ENCODE measurements at places on chromosomes 5 and 9. TPM values are rescaled to one million over a fixed set of nuclear protein-coding genes. Genes with fewer than 3 reads are reported as not detected.

GRCh38 chr9:95224376-95225019 lies 93.0 kb downstream of the FANCC start:
- DNase-seq: no peak

- DNase-seq: no peak
Measured at GRCh38 chr5:145830594-145830993, 4.5 kb downstream of the PRELID2 start.

GRCh38 chr5:42586625-42587024 lies 163.4 kb downstream of the GHR start:
- DNase-seq: no peak

DNA sequence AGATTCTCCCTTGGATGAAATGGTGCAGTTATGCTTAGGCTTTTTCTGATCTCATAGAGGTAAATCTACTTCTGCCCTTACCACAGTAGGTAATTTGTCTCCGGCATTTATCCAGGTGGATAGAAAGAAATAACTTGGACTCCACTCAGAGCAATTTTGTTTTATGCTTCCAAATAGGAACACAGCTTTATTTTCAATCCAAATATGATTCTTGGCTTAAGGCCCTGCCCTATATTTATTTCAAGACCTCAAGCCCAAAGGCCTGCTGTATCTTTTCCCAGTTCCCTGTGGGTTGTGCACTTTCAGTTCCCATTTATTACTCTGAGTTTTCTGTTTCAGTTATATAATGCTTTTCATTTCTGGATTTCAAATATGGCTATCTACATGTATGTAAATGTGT lies 274.2 kb upstream of the SMC2 start:
- no peak for DNase-seq

DNA sequence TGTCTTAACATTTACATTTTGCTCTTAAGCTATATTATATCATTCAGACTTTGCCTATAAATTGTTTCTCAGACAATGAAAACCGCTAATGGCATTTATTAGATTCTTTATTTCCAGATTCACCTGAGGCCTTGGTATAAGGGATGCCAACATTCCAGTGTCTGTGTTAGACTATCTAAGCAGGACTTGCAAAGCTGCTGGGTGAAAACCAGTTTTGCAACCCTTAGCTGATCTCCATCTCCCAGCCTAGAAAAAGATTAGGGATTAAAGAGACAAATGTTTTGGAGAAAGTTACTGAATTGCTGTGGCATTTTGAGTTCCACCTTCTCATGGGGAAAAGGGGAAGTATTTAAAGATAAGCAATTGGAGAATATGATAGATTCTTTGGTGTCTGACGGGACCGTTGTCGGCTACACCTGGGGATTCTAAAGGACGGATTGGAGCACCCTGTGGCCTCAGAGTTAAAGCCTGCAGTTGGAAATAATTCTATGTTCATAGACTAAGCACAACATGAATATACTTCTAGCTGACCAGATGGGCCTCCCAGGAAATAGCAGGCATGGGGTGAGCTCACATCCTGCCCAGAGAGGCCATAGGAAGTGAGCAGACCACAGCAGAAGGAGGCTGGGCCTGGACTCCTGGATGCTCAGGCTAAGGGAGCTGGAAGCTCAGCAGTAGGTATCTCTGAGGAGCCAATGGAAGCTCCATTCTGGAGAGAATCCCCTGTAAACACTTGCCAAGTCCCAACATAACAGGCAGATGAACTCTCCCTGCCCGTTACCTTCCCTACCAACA lies 21.8 kb downstream of the ENTREP1 start:
- DNase-seq: no peak

DNA sequence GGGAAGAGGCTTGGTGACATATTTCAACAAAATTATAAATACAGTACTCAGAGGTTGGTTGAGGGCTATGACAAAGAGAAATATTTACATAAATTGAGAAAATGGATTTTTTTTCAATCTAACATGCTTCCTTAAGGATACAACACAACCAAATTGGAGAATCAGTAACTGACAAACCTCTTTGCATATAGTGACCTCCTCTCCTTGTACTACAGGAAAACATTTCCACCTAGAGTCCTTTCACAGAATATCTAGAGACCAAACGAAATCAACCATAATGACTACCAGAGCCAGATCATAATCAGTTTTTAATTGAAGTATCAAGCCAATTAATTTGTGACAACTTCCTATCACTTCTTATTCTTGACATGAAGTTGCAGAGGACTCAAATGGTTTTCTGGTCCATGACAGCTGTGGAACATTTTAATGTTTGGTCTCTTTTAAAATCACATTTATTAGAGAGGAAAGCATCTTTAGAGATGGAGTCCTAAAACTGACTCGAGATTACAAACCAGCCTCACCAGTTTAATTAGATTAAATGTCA lies 1636.5 kb upstream of the C9orf72 start:
- peak; percentile 67 for DNase-seq

- DNase-seq: no peak
Measured at GRCh38 chr5:168740811-168741213, 161.6 kb upstream of the PANK3 start.

DNA sequence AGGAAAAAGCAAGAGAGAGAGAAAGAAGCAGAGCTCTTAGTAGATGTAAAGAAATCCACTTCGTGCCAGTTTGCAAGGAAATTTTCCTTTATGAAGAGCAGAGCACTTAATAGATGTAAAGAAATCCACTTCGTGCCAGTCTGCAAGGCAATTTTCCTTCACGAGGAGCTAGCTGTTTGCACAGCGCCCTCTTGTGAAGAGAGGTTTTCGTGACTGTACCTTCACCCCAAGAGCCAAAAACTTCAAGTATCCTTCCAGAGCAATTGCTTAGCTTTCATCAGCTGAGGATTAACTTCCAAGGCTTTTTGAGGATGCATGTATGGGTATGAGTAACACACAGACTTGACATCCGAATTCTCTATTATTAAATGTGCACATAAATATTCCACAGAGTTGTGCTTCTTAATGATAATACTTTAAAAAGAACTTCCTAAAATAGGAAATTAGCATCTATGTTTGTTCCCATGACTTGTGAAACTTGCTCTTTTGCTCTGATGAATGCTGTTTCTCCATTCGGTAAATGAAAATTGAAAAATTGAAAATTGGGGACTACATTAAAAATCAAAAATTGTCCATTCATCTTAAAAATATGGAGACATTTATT lies 525.6 kb downstream of the PDE4D start:
- peak; percentile 65 for DNase-seq

DNA sequence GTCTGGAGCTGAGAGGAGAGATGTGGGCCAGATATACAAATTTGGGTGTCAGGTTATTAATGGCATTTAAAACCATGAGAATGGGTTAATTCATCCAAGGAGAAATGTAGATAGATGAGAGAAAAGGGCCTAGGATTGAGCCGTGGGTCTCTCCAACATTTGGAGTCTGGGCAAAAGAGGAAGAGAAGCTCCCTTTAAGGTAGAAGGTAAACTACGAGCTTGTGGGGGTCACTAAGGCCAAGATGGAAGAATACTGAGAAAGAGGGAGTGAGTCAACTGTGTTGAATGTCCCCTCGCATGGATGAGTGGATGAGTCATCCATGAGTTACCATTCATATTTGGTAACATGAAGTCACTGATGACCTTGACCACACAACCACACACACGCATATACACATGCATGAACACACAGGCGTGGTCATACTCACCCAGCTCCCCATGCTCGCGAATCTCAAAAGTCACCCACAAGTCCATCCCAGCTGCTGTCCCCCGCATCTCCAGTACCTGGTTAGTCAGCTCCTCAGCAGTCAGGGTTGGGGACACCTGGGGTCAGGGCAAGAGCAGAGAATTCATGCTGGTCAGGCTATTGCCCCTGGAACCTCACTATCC lies 6.8 kb upstream of the FCHSD1 start:
- DNase-seq: no peak

- peak; percentile 86 for DNase-seq
Measured at GRCh38 chr5:92704590-92704989, 876.4 kb downstream of the NR2F1-AS1 start.

- no peak for DNase-seq
Measured at GRCh38 chr5:41918105-41918504, 7.0 kb upstream of the FBXO4 start.

GRCh38 chr9:132150256-132150655 lies 11.6 kb upstream of the NTNG2 start:
- no peak for DNase-seq

TEX48 gene
- total RNA-seq: not detected

PALM2AKAP2 gene
- total RNA-seq: 5.7 TPM

All from A673 (cell line).